Effector memory CD4-positive, alpha-beta T cell (primary cell): ENCODE measurements at places on chromosomes 13 and 19.

GRCh38 chr13:75103976-75104375 lies 378.0 kb downstream of the TBC1D4 start:
- H3K36me3 ChIP-seq = no peaks in the 10 kb centered on the region
- no peak for DNase-seq
- H3K27ac ChIP-seq = no peak overlapping the region
- H3K4me3 ChIP-seq = no peak overlapping the region

GRCh38 chr19:5436106-5436947 lies 18.9 kb upstream of the ZNRF4 start:
- H3K36me3 ChIP-seq = no peaks in the 10 kb centered on the region
- no peak for DNase-seq
- no peak overlapping the region for H3K4me3 ChIP-seq
- no peaks in the 10 kb centered on the region for H3K4me1 ChIP-seq
- no peak overlapping the region for H3K27ac ChIP-seq
- H3K27me3 ChIP-seq = peaks cover 6% of the 10 kb centered on the region

DNA sequence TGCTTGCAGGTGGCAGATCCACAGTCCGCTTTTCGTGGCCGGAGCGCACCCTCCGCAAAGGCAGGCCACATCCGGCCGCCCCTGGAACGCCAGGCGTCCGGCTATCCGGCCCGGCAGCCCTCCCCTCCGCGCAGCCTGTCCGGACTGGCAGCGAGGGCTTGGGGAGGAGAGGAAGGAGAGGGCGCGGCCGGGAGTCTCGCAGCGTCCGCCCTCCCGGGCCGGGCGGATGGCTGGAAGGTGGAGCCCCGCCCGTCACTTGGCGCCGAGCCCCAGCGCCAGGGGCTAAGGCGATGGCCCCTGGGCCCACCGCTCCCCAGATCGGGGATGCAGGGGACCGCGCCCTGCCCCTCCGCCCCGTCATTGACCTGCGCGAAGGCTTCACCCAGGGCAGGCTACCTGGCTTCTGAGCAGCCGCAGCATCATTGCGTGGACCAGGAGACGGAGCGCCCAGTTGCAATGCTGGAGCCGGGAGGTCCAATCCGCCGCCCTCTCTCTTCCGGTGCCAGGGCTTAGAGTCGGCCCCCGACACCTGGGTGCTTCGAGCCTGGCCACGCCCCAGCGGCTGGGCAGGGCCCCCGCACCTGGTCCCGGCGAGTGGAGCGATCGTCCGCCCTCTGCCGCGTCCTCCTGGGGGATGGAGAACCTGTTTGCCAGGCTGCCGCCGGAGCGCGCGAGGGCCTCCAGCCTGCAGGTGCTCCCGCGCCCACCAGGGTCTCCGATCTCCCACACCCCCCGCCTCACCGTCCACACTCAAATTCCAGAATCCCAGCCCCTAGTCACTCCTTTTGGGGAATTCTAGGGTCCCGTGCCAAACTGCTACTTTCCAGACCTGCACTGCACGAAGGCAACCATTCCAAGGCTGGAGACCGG lies at the start of gene FUT1:
TSS of gene FUT1 (minus strand) at position 146 of the 870 bp plus-strand sequence. CDS start 1,360 bp downstream, outside the sequence.
- H3K4me3 ChIP-seq = peak within 1 kb of the TSS; percentile 58
- no peak for DNase-seq
- H3K27ac ChIP-seq = no peak within 1 kb of the TSS
- H3K36me3 ChIP-seq = no peaks in the 10 kb centered on the region

- H3K27ac ChIP-seq = peak overlapping the region; percentile 100
- peak overlapping the region; percentile 60 for H3K4me3 ChIP-seq
- H3K27me3 ChIP-seq = no peaks in the 10 kb centered on the region
- DNase-seq = peak; percentile 85
- H3K36me3 ChIP-seq = peaks cover 9% of the 10 kb centered on the region
Measured at GRCh38 chr19:39402346-39403300, 4.0 kb upstream of the ZFP36 start.

- DNase-seq = peak; percentile 45
- H3K4me1 ChIP-seq = peaks cover 41% of the 10 kb centered on the region
- peak overlapping the region; percentile 41 for H3K4me3 ChIP-seq
- H3K27ac ChIP-seq = peak overlapping the region; percentile 82
- no peaks in the 10 kb centered on the region for H3K27me3 ChIP-seq
Measured at GRCh38 chr19:10142701-10143375, 23.1 kb upstream of the EIF3G start.

DNA sequence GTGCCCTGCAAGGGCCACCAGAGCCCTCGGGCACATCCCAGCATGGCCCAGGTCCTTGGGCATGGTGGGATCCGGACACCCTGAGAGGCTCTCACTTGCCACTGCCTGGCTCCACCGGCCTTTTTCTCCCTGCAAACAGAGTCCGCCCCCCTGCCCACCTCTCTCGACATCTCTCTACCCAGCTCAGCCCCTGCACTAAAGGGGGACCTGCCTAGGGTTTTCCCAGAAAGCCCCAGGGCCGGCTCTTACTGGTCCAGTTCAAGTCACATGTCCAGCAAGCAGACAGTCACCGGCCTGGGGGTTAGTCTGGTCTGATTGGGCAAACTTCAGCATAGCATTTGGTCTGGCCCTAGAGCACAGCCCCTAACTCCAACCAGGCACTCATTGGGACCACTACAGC lies 52.9 kb downstream of the SMARCA4 start:
- H3K27me3 ChIP-seq = no peaks in the 10 kb centered on the region
- H3K4me3 ChIP-seq = no peak overlapping the region
- H3K4me1 ChIP-seq = no peaks in the 10 kb centered on the region
- DNase-seq = no peak
- H3K27ac ChIP-seq = no peak overlapping the region

DNA sequence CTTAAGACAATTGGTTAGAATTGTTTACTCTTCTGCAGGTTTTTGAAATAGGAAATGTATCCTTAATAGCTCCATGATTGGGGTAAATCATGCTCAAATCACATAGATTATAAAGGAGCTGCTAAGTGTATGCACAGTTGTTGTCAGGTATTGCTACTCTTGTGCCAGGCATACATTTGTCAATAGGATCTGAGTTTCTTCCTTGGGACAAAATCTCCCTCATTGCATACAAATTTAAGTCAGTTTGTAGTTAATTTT lies 109.3 kb upstream of the MLNR start:
- no peak for DNase-seq
- peak overlapping the region; percentile 66 for H3K27ac ChIP-seq
- peak overlapping the region; percentile 66 for H3K4me3 ChIP-seq
- H3K4me1 ChIP-seq = peaks cover 9% of the 10 kb centered on the region
- peaks cover 8% of the 10 kb centered on the region for H3K36me3 ChIP-seq

GRCh38 chr13:112052213-112052612 lies 14.7 kb upstream of the SOX1 start:
- H3K4me3 ChIP-seq = no peak overlapping the region
- DNase-seq = no peak
- no peaks in the 10 kb centered on the region for H3K4me1 ChIP-seq
- no peaks in the 10 kb centered on the region for H3K36me3 ChIP-seq
- H3K27ac ChIP-seq = no peak overlapping the region

GRCh38 chr19:15038294-15038693 lies 11.0 kb upstream of the CASP14 start:
- H3K36me3 ChIP-seq = no peaks in the 10 kb centered on the region
- no peak for DNase-seq
- H3K27ac ChIP-seq = no peak overlapping the region
- H3K4me3 ChIP-seq = no peak overlapping the region

- peaks cover 32% of the 10 kb centered on the region for H3K4me1 ChIP-seq
- no peak overlapping the region for H3K27ac ChIP-seq
- H3K27me3 ChIP-seq = no peaks in the 10 kb centered on the region
- H3K4me3 ChIP-seq = no peak overlapping the region
- H3K36me3 ChIP-seq = no peaks in the 10 kb centered on the region
Measured at GRCh38 chr19:7864690-7865074, 9.5 kb downstream of the PRR36 start.

DNA sequence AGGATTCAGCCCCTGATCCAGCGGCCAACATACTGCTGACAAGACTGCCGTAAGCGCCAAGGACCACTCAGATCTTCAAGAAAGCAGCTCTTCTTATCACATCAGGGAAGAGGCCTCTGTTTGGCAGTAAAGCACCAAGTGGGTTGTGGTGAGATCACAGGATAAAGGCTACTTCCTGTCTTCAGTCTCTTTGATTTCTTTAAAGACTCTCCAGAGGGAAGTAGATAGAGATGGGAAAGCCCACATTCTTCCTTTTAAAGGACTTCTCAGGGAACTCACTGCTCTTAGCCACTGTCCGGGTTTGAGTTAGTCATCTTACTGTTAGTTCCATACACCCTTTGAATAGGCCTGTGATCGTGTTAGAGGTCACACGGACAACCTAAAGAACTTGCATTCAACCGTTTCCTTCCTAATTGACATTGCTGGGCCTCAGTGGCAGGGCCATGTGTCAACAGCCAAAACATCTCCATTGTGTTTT lies 47.2 kb upstream of the POMP start:
- no peaks in the 10 kb centered on the region for H3K36me3 ChIP-seq
- H3K27me3 ChIP-seq = no peaks in the 10 kb centered on the region
- no peak overlapping the region for H3K27ac ChIP-seq

DNA sequence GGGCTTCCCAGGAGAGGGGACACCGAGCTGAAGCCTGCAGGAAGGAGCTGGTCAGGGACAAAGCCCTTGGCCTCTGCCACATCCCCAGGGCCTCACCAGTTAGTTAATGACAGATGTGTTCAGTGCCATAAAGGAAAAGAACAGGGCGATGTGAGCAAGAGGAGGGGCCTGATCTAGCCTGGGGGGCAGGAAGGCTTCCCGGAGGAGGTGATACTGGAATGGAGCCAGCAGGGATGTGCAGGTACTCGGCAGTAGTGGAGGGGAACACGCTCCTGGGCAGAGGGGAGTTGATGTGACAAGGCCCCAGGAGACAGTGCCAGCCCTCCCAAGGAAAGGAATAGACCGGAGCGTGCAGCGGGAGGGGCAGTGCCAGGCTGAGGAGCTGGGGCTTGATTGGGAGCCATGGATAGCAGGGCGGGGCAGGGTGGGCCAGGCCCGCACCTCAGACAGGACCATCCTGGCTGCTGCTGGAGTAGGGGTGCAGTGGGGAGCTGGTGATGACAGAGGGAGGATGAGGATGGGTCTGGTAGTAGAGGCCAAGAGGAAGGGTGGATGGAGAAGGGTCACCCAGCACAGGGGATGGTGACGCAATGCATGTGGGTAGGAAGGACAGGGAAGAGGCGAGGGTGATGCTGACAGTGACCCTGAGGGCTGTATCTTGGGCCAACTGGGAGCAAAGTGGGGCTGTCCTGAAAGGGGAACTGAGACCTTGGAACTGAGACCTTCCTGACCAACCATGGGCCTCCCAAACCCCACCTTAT lies 4.1 kb downstream of the C19orf33 start:
- DNase-seq = no peak
- no peak overlapping the region for H3K27ac ChIP-seq
- H3K4me1 ChIP-seq = no peaks in the 10 kb centered on the region
- H3K4me3 ChIP-seq = no peak overlapping the region
- peaks cover 31% of the 10 kb centered on the region for H3K36me3 ChIP-seq

- H3K4me3 ChIP-seq = no peak overlapping the region
- H3K4me1 ChIP-seq = peaks cover 4% of the 10 kb centered on the region
Measured at GRCh38 chr19:1766800-1767352, 13.6 kb downstream of the ONECUT3 start.

- no peak overlapping the region for H3K4me3 ChIP-seq
- H3K4me1 ChIP-seq = no peaks in the 10 kb centered on the region
- no peaks in the 10 kb centered on the region for H3K27me3 ChIP-seq
- H3K36me3 ChIP-seq = peaks cover 3% of the 10 kb centered on the region
Measured at GRCh38 chr13:95160112-95160906, 140.9 kb downstream of the ABCC4 start.

- no peak overlapping the region for H3K27ac ChIP-seq
- no peaks in the 10 kb centered on the region for H3K27me3 ChIP-seq
- no peaks in the 10 kb centered on the region for H3K4me1 ChIP-seq
- H3K36me3 ChIP-seq = no peaks in the 10 kb centered on the region
Measured at GRCh38 chr19:46537136-46538097, 41.8 kb upstream of the PNMA8B start.

- H3K36me3 ChIP-seq = no peaks in the 10 kb centered on the region
- no peak overlapping the region for H3K4me3 ChIP-seq
Measured at GRCh38 chr13:93517658-93518057, 291.1 kb downstream of the GPC6 start.

DNA sequence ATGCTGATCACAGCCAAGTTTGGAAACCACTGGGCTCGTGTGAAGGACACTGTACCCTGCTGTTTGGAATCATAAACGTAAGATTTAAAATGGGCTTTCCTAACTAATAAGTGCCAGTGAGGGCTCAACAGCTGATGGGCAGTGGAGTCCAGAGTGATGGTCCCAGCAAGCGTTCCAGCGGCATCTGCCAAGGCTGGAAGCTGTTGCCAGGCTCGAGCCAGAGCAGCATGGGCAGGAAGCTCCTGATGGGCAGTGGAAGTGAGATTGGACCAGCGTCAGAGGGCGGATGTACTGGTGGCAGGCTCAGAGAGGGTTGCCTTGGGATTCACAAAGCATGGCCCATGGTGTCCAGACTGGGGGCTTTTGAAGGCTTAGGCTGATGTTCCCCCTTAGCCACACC lies 30.2 kb downstream of the COL4A2 start:
- no peaks in the 10 kb centered on the region for H3K36me3 ChIP-seq
- H3K27me3 ChIP-seq = no peaks in the 10 kb centered on the region
- H3K27ac ChIP-seq = no peak overlapping the region
- no peak overlapping the region for H3K4me3 ChIP-seq
- no peak for DNase-seq

DNA sequence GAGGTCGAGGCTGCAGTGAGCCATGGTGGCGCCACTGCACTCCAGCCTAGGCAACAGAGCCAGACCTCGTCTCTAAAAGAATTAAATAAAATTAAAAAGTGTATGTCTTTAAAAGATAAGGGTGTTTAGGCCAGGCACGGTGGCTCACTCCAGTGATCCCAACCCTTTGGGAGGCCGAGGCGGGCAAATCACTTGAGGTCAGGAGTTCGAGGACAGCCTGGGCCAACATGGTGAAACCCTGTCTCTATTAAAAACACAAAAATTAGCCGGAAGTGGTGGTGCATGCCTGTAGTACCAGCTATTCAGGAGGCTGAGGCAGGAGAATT lies 7.5 kb upstream of the SDHAF1 start:
- no peak for DNase-seq
- H3K36me3 ChIP-seq = no peaks in the 10 kb centered on the region
- peaks cover 22% of the 10 kb centered on the region for H3K27me3 ChIP-seq
- H3K4me3 ChIP-seq = no peak overlapping the region
- no peak overlapping the region for H3K27ac ChIP-seq

DNA sequence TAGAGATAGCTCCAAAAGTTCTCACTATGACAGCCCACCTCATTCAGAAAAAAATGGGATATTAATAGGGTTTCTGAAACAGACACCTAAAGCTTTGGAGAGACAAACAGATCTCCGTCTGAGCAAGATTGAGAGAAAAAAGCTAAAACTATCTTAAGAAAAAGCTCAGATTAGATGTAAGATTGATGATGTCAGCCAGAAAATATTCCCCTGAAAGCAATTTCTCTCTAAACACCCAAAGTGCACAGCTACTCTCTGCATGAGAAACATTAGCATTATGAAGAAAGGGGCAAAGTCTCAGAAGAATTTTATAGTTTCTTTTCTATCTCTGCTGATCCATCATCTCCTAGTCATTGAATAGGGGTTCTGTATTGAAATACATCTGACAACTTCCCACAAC lies 148.9 kb downstream of the ZNF737 start:
- H3K36me3 ChIP-seq = peaks cover 4% of the 10 kb centered on the region
- H3K27ac ChIP-seq = no peak overlapping the region
- no peaks in the 10 kb centered on the region for H3K27me3 ChIP-seq
- no peak for DNase-seq
- H3K4me3 ChIP-seq = no peak overlapping the region
- no peaks in the 10 kb centered on the region for H3K4me1 ChIP-seq

- no peaks in the 10 kb centered on the region for H3K36me3 ChIP-seq
- no peaks in the 10 kb centered on the region for H3K27me3 ChIP-seq
- H3K4me1 ChIP-seq = peaks cover 35% of the 10 kb centered on the region
- peak overlapping the region; percentile 13 for H3K4me3 ChIP-seq
- H3K27ac ChIP-seq = peak overlapping the region; percentile 55
Measured at GRCh38 chr19:47243776-47244547, 12.4 kb upstream of the CCDC9 start.
